Activated CD4-positive, alpha-beta T cell treated with anti-CD3 and anti-CD28 coated beads, Interleukin-10, Interleukin-2, amounts not matched to agents 100 ng/mL and 50 ng/mL, durations not matched to agents 16 hours and 8 hours (primary cell): ENCODE measurements at places on chromosomes 7 and 10.
A peak's percentile ranks its signal among the peaks of the same experiment; 100 is the strongest.

- DNase-seq: no peak
Observed at GRCh38 chr10:124027031-124027611, 66.3 kb downstream of the CHST15 start.

DNA sequence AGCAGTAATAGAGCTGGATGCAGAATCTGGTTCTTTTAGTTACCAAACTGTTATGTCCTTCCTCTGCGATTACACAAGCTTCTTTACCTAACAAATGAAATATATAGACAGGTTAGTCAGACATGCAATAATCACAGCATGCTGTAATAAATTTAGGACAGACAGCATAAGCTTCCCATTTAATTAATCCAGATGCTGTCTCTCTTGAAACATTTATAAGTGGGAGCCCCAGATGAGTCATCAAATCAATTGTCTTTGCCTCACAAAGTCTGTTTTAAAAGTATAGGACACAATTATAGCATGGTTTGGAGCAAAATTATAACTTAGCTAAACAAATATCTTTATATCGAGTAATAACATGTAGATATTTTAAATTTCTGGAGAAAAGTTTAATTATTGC is 1.6 kb downstream of the CDNF start:
- no peak for DNase-seq

DNA sequence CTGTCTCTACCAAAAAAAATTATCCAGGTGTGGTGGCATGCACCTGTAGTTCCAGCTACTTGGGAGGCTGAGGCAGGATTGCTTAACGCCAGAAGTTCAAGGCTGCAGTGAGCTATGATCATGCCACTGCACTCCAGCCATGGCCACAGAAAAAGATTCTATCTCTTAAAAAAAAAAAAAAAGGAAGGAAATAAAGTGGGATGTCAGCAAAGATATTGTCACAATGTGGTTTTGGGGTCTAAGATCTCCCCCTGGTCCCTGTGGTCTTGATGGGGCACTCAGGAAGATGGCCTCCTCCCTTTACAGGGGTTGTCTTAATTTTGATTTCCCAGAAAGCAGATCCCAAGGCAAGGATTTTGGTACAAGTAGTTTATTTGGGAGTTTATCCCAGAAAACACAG is 7.4 kb upstream of the KAZALD1 start:
- no peak for DNase-seq

DNA sequence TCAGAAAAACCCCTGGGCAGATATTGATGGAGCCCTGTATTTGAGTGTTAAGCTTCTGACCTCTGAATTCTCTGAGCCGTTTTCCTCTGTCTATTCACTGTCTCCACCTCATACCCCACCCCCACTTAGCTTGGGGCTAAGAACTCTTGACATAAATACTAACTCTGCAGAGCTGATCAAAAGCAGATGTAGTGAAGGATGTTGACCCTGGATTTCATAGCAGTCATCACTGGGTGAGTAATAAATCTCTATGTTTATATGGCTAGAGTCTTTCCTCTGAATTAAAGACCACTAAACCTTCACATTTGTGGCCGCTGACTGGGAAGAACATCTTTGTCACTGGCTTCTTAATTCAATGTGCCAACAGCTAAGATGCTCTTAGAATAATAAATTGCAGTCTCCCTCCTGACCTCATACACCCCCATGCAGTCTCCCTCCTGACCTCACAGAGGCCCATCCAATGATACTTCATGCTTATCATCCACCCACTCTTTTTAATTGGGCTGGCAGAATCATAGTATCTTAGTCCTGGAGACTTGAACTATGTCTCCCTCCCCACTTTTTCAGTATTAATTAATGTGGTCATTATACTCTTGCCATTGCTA is 78.0 kb upstream of the MACROH2A2 start:
- no peak for DNase-seq

DNA sequence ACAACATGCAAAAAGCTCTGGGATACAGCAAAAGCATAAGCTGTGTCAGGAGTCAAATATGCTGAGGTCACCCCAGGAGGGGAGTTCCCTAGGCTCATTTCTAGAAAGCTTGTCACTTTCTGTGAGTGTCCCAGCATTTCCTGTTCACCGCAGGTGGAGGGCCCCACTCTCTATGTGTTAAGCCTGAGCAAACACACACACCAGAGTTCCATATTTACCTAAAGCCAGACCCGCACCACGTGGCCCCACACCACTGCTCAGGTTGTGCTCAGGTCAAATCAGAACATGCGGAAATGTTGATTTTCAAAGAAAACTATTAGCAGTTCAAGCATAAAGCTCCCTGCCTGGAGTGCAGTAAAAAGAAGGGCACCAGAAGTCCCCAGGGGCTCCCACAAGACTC is 259.6 kb upstream of the PPP2R2D start:
- DNase-seq: peak; percentile 83

- DNase-seq: peak; percentile 93
Observed at GRCh38 chr7:157412021-157412443, 75.2 kb downstream of the DNAJB6 start.

- no peak for DNase-seq
Observed at GRCh38 chr7:112908086-112908485, 117.9 kb upstream of the TMEM168 start.

DNA sequence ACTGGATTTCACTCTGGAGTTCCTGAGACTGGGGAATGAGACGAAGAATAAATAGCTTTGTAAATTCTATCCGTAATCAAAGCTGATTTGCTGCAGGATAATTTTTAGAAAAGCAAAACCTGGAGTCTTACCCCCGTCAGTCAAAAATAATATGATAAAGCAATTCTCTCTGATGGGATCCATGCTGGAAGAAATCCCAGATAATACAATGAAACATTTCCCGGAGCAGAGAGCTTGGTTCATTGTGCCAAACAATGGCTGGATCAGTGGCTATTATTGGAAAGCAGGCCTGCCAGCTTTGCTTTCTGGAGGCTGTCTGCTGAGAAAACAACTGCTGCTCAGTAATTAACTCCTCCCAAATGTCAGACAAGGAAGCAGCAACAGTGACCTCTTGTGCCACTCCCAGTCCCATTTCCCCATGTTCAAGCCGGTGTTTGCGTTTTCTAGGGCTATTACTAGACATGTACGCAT is 609.4 kb upstream of the PCDH15 start:
- no peak for DNase-seq

GRCh38 chr7:153408360-153409335 is 643.5 kb upstream of the DPP6 start:
- no peak for DNase-seq

DNA sequence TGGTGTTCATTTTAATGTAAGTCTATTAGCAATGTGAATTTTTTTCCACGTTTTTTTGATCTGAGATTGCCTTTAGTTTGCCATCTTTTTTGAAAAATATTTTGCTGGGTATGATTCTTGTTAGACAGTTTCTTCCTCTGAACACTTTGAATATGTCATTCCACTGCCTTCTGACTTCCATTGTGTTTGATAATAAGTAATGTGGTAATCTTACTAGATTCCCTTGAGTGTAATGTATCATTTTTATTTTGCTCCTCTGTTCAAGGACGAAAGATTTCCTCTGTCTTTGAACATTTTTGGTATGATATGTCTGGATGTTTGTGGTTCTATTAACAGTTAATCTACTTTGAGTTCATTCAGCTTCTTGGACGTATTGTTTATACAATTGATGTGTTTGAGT is 371.4 kb downstream of the SUGCT start:
- DNase-seq: no peak

GRCh38 chr7:82745117-82745516 is 301.5 kb upstream of the CACNA2D1 start:
- DNase-seq: no peak

GRCh38 chr7:8228068-8228467 is 33.9 kb downstream of the ICA1 start:
- no peak for DNase-seq
